ENCODE measurements at places on chromosomes 7 and 10.

- DNase-seq, result no peak
Observed at GRCh38 chr7:155071121-155071651, 1.1 kb downstream of the HTR5A start.

DNA sequence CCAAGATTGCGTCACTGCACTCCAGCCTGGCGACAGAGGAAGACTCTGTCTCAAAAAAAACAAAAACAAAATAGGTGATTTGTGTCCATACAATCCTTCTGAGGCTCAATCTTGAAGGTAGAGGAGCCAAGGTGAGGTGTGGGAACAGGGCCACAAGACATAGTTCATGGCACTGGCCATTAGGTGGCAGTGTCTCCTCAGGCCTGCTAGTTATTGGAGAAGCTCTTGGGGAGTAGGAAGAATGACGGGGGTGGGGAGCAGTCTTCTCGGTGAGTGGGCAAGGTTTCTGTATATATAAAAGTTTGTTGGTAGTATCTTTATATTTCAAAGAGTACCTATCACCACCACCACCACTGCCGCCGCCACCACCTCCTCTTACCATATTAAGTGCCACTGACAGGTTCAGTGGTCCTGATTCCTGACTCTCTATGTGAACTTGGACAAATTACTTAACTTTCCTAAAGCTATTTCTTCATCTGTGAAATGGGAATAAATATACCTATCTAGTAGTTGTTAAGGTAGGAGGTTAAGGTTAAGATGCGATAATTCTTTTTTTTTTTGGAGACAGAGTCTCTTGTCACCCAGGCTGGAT lies 24.0 kb downstream of the CCSER2 start:
- DNase-seq, result peak; percentile 60

- peak; percentile 56 for DNase-seq
Observed at GRCh38 chr7:114081606-114082425, 163.0 kb upstream of the PPP1R3A start.

GRCh38 chr7:135562720-135563119 lies 5.0 kb downstream of the NUP205 start:
- DNase-seq, result no peak

DNA sequence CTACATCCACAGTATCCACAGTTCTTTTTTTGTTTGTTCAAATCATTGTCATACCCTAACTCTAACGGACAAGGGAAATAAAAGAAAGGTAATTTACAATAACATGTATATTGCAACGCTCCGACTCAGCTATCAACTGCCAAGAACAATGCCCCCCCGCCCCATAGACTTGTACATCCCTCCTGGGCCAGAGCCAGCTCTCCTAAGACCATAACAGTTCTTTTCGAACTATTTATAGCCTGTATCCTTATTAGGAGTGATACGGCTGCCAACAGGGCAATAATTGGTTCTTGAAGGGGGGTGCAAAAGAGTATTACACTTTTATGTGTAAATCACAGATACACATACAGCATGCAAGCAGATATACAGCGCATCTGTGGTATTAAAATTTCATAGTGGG lies 495.7 kb downstream of the GALNT17 start:
- no peak for DNase-seq

DNA sequence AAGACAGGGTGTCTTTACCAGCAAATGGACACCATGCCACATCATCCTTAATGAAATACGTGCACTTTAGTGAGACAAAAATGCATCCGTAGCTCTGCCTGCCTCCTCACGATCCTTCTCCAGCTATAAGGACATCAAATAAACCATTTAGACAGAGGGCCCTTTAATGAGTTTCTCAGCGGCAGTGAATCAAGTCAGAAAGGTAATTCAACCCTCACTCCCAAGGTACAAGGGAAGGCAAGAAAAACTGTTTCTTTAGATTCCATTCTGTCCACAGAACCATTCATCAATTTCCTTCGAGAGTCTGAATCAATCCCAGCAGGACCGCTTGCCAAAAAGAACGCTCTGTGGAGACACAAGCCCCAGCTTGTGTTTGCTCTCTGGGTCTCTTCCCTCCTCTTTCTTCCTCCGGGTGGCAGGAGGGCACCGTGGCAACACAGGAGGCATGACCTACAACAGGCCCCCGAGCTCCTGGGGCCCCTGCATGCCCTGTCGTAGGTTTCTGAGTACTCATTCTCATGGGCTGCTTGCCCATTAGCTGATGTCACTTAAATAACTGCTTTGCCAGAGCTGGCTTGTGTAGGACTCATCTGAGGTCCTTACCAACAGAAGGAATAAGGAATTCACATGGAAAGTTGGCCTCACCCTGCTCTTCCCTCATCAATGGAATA lies 297.8 kb upstream of the PRKCQ start:
- DNase-seq, result peak; percentile 4

DNA sequence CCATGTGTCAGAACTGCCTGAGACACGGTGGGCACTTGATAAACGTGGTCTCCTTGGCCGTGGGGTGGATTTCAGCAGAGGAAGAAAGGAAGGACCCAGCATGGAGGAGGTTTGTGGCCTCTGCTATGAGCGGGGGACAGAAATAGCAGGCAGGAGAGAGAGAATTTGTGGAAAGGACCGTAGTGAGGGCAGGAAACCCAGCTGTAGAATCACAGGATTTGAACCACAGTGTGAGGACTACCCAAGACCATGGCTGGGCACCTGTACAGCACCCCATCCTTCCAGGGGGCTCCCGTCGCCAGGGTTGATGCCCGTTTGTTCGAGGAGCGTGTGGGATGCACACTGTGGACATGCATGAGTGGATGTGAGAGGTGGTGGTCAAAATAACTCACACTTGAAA lies 183.4 kb downstream of the PTPN20 start:
- no peak for DNase-seq

DNA sequence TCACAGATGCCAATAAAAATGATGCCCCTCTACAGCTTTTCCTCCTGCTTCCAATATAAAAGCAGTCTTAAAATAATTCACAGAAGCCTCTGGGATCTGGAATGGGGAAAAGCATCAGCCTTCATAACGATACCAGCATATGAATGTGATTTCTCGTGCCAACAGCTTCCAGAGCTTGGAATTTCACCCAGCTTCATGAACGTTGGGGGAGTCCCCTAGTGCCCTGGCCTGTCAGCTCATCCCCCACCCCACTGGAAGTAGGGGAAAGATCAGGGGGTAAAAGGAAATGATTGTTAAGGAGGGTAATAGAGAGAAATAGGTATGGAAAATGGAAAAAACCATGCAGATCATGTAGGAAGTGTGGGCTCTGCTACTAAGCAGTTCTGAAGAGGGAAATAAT lies 253.6 kb downstream of the INHBA start:
- DNase-seq, result no peak

DNA sequence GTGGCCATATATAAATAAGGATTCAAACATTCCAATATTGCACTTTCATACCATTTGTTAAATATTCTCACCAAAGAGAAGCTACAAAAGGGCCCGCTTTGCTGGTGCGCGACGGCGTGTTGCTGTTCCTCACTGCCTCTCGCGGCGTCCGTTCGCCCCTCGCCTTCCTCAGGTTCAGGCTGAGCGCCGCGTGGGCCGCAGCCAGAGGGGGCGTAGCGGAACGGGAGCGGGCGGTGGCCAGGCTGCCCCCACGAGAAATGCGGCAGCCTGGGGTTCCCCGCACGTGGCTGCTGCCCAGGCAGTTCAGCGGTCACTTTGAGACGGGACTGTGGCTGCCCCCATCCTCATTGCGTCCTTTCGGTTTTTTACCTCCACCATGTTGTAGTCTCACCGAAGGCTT lies 67.3 kb upstream of the VWDE start:
- no peak for DNase-seq

DNA sequence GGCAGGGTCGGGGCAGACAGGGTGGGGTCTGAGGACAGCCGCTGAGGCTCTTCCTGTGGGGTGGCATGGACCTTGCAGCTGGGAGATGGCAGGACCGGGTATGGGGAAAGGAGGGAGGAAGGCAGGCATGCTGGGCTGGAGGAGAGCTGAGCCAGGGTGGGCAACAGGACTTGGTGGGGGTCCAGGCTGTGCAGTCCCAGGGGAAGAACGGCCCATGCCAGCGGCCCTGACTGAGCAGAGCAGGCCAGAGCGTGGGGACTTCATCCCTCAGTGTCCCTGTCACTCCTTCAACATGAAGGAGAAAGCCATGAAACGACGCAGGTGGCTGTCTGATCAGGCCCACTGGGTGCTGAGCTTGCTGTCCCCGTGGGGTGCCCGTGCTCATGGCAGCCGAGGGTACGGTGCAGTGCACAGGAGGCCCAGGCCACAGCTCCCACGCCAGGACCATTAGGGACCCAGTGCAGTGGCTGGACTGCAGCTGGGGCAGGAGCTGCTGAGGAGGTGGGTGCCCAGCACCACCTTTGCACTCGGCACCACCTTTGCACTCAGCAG lies 519.6 kb downstream of the PTPRN2 start:
- no peak for DNase-seq

DNA sequence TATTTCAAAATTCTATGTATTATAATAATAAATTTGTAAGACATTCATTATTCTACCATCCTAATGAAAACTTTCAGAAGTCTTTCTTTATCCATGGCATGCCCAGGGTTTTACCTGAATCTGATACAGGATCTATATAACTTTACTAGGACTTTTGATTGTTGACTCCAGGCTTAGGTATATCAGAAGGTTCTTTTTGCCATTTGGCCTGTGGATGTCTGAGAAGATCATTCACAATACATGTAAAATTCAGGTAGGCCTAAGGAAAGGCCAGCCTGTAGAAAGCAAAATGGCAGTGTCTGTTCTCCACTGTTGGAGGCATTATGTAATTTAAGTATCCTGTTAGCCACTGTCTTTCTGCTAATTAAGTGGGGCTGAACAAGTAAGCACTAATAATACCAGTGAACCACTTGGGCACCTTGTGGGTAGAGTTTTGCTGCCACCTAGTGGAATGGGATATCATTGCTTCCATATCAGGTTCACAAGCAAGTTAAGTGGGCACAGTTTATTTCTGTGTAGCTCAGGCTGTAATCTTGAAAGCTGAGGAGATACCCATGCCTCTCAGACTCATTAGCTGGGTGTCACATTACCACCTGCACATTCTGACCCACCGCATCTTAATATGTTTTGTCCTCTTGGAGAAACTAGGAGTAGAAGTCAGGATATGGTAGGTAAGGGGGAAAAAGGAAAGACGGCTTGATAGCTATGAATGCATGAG lies 105.5 kb downstream of the SEPTIN7 start:
- DNase-seq, result peak; percentile 55

GRCh38 chr10:33233635-33234034 lies 100.8 kb downstream of the NRP1 start:
- DNase-seq, result no peak

GRCh38 chr7:83863906-83864305 lies 215.0 kb upstream of the SEMA3E start:
- no peak for DNase-seq

- DNase-seq, result no peak
Observed at GRCh38 chr7:134533288-134533771, 6.0 kb downstream of the AKR1B10 start.

- no peak for DNase-seq
Observed at GRCh38 chr10:110363572-110364411, 59.1 kb upstream of the SMNDC1 start.

- DNase-seq, result no peak
Observed at GRCh38 chr10:98684019-98684899, 237.5 kb upstream of the HPS1 start.

GRCh38 chr10:62063795-62064472 lies 162.4 kb downstream of the ARID5B start:
- peak; percentile 59 for DNase-seq

DNA sequence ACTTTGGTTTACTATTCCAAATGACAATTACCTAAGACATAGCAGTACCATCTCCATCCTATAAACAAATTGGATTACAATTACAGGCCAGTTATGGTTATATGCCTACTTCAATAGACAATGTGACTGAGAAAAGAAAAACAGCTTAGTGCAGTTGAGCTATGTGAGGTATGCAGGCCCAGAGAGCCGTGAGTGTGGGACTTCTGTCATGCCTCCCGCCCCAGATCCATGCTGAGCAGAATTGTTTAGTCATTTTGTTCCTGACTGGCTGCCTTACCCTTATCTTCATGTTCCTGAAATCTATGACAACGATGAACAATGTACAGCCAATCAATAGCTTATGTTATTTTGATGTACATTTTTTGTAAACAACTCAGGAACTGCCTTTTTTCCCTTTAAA lies 21.7 kb downstream of the LARP4B start:
- peak; percentile 56 for DNase-seq

- no peak for DNase-seq
Observed at GRCh38 chr10:64011912-64012714, 490.9 kb downstream of the REEP3 start.
